ENCODE measurements at places on chromosomes 16 and 17.

GRCh38 chr17:79026376-79027273 is 2.7 kb downstream of the C1QTNF1 start:
- no peak for DNase-seq

GRCh38 chr17:35372846-35373533 is 431 bp downstream of the SLFN11 start:
- peak; percentile 8 for DNase-seq

- no peak for DNase-seq
Measured at GRCh38 chr17:68019336-68019674, 16.2 kb upstream of the KPNA2 start.

GRCh38 chr17:27318633-27319032 is 24.7 kb downstream of the WSB1 start:
- DNase-seq, result no peak

DNA sequence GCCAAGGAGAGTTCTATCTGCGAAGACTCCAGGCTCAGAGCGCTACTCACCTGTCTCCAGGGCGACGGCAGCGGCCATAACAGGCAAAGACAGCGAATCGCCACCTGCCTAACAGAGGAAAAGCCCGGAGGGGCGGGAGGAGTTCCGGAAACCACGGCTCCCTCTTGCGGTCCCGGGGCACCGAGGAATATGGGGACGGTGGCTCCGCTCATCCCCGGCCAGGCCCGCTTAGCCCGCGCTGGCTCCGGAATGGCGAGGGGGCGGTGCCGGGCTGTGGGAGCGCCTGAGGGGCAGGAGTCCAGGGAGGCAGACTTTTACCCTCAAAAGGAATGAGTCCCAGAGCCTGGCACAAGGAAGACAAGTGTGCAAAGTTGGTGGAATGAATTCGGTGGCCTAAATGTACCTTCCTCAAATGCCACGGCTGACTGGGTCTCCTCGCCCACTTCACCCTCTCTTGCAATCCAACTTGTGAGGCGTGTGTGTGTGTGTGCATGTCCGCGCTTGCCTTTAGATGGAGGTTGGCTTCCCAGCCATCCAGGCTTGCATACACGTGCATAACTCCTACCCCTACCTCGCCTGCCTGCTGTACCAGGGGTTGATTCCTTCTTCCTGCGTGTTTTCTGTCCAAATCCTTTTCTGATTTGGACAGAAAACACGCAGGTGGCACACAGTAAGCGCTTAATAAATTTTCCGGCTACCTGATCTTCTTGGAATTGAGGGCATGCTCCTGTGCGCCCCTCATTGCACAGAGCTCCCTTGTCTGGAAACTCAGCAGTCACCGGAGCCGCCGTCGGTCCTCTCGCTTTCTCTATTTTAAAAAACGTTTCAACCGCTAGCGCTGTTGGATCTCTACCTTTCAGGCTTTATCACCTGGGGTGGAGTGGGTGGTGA is 3.5 kb downstream of the C17orf100 start:
- no peak for DNase-seq

DNA sequence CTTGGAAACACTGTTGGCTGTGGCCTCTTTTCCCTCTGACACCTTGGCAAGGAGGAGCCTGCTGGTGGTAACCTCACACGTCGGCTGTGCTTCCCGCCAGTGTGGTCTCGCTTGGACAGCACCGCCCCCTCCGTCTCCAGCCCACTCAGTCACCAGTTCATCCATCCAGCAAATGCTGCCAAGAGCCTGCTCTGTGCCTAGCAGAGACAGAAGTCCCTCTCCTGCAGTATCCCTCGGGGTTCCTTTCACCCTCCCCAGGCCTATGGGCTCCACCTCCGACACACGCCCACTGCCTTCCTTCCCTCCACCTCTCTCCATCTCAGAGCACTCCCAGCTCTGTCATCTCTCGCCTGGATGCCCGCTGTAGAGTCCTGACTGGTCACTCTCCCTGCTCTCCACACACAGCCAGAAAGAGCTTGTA is 12.3 kb downstream of the CACNG4 start:
- no peak for DNase-seq

GRCh38 chr17:68603656-68604055 is 2.5 kb upstream of the FAM20A start:
- no peak for DNase-seq

- no peak for DNase-seq
Measured at GRCh38 chr16:2830355-2830695, 222 bp downstream of the ZG16B start.

- no peak for DNase-seq
Measured at GRCh38 chr16:3215601-3216262, 19.2 kb downstream of the ZNF200 start.

DNA sequence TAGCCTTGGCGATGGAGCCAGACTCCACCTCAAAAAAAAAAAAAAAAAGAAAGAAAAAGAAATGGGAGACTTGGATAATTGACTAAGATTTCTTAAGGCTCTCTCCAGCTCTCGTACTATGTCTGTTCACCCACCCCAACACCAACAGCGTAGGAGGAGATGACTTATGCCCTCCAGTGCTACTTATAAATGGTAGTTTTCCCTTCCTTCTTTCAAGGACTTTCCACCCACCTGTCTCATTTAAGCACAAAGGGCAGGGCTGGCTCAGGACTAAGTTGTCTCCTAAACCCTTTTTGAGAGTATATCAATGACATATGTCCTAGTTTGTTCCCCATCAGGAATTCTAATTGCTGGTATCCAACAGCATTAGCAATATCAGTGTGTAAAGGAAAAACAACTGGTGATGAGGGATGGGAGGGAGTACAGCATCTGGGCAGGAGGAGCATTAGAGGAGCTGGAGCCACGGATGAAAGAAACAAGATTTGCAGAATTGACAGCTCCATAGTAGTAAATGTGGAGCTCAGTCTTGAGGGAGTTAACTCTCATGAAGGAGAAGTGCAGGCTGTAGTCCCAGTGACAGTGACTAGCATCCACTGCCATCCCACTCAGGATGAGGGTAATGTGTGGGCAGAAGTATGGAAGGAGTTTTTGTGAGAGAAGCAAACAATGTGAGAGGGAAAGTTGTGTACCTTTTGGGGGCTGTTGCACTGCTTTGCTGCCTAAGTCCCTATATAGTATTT is 17.2 kb downstream of the UBE2Z start:
- DNase-seq, result no peak

GRCh38 chr16:57072616-57073275 is 19.6 kb upstream of the CPNE2 start:
- no peak for DNase-seq

DNA sequence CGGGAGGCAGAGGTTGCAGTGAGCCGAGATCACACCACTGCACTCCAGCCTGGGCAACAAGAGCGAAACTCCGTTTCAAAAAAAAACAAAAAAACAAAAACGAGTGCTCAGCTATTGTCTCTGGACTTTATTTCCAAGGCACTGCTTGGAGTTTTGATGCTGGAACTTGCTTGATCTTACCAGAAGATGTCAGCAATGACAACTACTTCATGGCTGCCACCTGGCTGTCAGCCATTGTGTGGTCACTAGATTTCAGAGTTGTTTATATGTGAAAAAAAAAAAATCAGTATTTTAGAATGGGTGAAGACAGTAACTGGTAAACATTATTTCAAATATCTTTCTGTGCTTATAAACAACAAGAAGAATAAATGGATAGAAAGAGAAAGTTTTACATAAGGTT is 26.3 kb upstream of the OR4D1 start:
- peak; percentile 17 for DNase-seq

DNA sequence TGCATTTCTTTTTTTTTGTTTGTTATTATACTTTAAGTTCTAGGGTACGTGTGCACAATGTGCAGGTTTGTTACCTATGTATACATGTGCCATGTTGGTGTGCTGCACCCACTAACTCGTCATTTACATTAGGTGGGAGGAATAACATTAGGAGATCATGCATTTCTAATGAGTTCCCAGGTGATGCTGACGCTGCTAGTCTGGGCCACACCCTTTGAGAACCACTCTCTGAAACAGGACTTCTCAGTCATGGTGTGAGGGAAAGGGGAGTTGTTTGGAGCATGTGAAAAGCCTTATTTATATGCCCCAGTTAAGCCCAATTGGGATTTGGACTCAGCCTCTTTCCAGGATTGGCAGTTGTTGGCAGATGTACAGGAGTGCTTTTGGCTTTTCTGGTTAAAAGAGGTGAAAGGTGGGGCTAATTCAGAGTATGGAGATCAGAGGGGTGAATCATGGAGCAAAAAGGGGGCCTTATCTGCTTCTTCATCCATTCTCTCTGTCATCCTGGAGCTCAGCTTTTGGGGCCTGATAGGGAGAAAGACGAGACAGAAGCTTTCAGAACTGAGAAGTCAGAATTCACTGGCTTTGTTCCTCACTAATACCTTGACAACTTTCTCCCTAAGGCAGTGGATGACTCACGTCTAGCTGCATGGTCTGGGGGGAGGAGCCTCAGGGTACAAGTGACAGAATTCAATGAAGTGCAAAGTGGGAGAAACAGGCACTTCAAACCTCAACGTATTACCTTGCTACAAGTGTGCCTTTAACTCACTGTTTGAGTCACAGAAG is 180.0 kb upstream of the CACNG3 start:
- peak; percentile 42 for DNase-seq

DNA sequence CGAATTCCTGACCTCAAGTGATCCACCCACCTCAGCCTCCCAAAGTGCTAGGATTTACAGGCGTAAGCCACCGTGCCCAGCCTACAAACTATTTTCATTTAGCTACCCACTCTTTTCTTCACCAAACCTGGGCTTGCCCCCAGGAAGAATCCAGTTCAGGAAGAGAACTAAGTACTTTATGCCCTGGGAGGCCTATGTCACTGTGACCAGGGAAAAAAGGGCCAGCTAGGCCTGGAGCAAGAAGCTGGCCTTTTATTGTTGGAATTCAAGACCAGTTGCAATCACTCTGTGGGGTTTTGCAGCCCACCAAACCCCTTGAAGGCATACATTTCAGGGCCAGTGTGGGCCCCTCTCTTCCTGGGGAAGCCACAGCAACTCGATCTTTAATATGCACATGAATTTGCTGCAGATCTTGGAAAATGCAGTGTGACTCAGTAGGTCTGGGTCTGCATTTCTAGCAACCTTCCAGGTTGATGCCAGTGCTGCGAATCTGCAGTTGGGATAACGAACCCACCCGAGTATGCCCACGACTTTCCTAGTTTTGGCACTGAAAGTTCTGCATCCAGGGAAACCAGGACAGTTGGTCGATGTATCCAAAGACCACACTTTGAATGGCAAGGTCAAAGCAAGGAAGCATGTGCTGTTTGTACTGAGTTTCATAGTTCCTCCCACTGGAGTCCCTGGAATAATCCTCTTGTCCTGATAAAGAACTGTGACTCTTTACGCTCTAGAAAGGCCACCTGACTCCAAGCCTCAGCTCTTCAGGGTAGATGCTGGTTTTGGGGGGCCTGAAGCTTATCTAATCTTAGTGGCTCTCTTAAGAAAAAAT is 7.2 kb upstream of the MRPS23 start:
- no peak for DNase-seq

- no peak for DNase-seq
Measured at GRCh38 chr17:28018439-28019070, 23.9 kb upstream of the NLK start.

DNA sequence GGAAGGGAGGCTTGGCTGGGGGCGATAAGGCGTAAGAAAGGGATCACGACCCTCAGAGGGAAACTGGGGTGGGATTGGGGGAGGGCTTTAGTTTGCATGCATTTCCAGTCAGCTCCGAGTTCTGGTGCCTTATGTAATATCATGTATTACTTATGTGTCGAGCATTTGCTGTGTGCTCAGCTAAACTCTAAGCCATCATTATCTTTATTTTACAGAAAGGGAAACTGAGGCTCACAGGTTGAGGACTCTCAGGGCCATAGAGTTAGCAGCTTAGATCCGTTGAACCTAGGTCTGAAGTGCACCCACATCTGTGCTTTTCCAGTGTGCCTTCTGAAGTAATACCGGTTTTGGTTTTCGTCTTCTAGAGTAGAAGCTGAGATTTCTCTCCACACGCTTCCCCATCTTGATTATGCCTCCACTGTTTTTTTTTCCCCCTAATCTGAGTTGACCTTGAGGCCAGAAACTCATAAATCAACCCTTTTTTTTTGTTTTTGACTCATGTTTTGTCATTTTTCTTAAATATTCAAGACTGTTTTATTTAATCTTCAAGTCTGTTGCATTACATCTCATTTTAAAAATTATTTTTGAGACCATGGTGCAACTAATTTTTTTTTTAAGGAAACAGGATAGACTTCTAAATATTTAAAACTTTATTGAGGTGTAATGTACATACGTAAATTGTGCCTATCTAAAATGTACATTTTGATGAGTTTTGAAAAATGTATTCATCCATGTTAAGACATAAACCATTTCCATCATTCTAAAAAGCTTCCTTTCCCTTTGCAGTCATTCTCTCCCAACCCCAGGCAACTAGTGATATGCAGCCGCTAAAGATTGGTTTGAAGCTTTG is 741 bp downstream of the CYB5B start:
- DNase-seq, result no peak

DNA sequence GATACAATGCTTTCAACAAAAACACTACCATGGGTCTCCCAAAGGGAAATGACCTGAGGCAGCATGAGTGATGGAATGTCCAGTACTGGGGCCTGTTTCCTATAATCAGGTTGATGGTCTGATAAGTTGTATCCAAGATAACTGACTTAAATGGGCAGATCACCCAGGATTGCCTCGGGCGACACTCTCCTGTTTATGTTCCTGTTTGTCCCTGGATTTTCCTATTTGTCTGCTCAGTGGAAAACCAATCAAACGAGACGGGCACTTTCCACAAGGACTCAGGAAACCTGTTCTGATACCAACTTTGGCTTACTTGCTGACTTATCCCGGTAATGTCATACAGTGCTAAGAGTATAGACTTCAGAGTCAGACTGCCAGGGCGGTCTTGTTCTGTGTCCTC is 27.4 kb downstream of the USP43 start:
- DNase-seq, result no peak

GRCh38 chr16:90032674-90033331 is 13.5 kb upstream of the DBNDD1 start:
- no peak for DNase-seq

DNA sequence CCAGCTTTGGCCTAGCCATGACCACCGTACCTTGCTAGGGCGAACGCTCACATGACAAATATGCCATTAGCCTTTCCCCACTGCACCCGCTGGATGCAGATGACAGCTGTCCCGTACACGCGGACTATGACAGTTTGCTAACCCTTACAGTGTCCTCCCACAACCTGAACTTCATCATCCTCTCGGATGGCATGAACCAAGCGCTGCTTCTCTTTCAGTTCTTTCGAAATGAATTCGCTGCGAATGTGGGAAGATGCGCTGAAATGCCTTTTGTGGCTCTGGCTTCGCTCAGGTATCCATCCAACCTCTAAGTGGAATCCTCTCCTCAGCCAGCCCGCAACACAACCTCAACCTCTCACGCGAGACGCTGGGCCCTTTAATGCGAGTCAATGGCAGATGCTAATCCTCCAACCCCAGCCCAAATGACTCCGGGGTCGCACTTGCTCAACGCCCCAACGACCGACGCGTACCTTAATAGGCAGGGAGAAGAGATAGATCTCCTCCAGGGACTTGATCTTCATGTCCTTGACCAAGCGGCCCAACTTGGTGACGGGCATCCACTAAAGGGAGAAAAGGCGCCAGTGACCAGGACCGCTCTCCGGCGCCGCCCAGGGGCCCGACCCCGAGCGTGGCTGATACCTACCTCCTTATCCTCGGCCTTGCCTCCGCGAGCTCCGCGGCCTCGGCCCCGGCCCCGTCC is 670 bp downstream of the RPS2 start:
- no peak for DNase-seq

- no peak for DNase-seq
Measured at GRCh38 chr16:54216268-54216667, 70.3 kb downstream of the IRX3 start.

Measured in K562 (cell line).